ENCODE measurements at places on chromosomes 12 and 14. TPM values are rescaled to one million over a fixed set of nuclear protein-coding genes. Genes with fewer than 3 reads are reported as not detected.

RAB2B gene
- 8.6 TPM for polyA plus RNA-seq

NR1H4 gene
- 3.8 TPM for polyA plus RNA-seq

DNA sequence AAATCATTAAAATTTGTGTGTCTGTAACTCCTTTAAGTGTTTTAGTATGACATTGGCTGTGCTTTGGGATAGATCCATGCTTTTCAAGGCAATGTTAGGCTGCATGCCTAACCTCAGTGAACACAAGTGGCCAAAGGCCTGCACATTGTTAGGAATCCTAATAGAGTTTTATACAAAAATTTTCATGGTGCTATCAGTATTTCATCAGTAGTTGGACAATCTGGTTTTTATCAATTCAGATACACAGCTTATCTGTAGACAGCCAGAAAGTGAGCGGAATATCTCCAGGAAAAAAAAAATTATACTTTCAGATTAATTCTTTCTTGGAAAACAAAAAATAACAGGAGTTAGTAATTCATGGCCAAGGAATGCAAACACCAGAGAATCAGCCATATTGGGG lies 324.0 kb upstream of the PDE3A start:
- no peaks in the 10 kb centered on the region for H3K4me1 ChIP-seq
- H3K4me3 ChIP-seq, result no peak overlapping the region
- H3K36me3 ChIP-seq, result no peaks in the 10 kb centered on the region
- no peak overlapping the region for H3K27ac ChIP-seq

DNA sequence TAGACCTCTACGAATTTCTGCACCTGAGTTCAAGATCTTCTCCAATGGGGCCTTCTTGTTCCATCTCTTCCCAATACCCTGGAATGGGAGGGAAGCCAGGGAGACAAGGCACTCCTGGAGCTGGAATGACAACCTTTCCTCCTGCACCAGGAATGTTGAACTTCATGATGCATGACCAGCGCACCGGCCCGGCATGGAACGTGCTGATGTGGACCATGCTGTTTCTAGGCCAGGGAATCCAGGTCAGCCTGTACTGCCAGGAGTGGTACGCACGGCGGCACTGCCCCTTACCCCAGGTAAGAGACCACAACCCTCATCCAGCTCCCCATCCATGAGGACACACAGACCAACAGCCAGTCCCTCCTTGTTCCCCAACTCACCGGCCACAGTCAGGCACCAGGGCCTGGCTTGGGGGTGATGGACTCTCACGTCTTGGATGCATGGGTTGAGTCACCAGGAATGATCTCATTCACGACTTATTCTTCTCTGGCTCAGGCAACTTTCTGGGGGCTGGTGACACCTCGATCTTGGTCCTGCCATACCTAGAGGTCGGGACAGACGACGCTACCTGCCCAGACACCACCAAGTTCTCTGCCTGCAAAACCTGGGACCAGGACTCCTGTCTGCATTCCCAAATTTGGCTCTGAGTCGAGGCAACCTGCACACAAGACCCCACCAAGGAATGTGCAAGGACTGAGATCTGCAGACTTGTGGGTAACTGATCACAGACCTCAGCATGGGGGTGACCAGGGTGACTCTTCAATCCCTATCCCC lies 20.5 kb downstream of the SOAT2 start:
- no peaks in the 10 kb centered on the region for H3K4me1 ChIP-seq
- H3K27ac ChIP-seq, result no peak overlapping the region
- no peak for DNase-seq
- no peaks in the 10 kb centered on the region for H3K27me3 ChIP-seq

All from aorta (tissue), 5 donors.